ENCODE measurements at places on chromosomes 7 and 10.

DNA sequence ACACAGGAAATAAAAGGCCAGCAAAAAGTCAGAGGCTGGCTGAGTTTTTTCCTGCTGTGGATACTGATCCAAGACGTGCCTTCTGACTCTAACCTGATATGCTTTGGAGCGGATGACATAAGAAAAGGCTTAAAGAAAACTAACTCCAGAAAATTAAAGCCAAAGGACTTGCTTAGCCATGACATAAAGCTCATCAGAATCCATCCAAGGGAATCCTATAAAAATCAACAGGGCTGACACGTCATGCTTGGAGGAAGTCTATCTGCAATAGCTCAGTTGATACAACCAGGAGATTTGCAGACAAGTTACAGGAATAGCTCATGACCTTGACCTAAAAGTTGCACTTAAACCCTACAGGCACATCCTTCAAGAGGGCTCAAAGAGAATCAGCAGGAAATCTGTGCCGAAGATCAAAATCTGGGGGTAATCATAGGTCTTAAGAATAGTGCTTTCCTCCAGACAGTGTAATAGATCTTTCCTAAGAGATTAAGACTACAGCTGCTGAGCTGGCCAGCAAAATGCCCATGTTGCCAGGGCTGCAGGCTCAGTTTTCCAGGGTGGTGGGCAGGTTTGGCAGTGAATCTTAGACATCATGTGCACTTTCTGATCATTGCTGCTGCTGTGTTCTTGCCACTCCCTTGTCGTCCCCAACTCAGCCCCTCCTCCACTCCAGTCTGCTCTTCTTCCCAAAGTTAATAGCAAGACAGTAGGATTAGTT is 111.5 kb upstream of the SVIL start:
- no peak for DNase-seq

DNA sequence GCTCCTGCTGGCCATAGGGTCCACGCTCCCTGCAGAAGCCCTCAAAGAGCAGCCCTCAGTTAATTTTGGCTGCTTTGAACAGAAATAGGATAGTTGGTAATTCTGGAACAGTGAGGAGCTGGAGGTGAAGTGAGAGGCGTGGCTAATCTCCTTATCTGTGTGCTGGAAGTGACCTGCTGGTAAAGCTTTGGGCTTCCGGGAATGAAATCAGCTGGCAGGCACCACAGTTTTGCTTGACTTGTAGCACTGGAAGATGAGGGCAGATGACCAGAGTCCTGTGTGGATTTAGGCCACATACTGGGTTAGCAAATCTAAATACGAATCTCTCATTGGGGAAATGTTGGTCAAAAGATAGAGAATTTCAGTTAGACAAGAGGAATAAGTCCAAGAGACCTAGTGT is 10.2 kb downstream of the ATP6V0E2 start:
- DNase-seq: no peak

DNA sequence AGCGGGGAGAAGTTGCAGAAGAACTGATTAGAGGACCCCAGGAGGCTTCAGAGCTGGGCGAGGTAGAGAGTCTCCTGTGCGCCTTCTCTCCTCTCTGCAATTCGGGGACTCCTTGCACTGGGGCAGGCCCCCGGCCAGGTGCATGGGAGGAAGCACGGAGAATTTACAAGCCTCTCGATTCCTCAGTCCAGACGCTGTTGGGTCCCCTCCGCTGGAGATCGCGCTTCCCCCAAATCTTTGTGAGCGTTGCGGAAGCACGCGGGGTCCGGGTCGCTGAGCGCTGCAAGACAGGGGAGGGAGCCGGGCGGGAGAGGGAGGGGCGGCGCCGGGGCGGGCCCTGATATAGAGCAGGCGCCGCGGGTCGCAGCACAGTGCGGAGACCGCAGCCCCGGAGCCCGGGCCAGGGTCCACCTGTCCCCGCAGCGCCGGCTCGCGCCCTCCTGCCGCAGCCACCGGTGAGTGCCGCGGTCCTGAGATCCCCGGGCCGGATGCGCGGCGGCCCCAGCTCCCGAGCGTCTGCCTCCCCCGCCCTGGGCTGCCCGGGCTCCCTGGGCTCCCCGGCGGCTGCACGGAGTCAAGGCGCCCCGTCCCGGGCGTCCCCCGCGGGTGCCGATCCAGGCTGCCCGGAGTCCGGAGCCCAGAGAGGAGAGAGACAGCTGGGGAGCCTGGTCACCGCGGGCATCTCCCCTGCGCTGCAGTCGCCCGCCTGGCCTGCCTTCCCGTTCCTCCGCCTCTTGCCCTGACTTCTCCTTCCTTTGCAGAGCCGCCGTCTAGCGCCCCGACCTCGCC is at the start of gene PLAU:
PLAU (plus strand) TSS at position 369 of the 789 bp plus-strand sequence. CDS start 424 bp downstream, outside the sequence.
- DNase-seq: no peak

DNA sequence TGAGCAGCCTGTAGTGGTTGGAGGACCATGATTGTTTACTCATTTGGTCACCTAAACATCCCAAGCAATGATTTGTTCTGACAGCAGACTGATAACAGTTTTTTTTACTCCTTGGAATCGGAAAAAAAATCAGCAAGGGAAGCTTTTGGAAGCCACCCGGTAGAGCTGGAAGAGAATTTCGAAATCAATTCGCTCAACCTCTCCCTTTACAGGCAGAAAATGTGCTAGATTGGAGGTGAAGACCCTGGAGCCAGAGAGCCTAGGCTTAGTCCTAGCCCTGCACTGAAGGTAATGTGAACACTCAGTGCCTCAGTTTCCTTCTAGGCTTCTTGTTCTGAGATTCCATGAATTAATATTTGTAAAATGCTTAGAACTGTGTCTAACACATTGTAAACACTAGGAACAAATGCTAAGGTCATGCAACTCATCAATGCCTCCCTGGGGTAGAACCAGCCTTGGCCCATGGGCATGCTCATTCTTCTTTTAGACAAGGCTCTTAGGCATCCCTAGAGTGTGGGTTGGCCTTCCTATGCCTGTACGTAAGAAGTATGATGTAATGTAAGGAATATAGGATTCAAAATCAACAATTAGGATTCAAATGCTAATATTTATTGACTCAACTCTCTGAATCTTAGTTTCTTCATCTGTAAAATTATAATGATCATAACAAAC is 52.7 kb downstream of the MET start:
- DNase-seq: no peak

DNA sequence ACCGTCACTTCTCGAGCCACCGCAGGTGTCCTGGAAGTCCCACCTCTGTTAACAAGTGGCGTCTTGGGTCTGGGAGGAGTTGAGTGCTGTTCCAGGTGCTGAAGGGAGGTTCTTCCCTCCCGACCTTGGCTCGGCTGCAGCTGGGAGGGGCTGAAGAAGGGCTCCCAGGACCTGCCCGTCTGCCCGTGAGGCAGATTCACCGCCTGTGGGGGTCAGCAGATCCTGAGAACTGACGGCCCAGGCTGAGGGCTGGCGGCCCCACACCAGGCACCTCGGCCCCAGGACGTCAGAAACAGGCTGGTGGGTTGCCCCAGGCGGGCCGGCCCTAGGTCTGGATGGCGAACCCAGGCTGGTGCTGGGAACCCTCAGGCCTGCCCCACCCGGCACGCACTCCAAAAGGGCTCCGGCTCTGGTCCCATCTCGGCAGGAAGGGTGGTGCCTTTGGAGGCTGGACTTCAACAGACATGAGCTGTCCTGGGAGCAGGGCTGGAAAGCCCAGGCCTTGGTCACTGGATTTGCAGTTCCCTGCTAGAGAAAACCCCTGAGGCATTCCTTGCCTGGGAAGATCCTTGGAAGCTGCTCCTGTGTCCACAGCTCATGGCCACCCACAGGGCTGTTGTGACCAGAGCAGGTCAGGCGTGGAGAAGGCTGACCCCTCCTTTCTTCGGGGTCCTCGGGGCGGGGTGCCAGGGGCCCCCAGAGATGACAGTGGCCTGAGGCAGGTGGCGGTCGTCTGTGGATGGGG is 42.6 kb upstream of the CFAP46 start:
- no peak for DNase-seq

- no peak for DNase-seq
These were observed 6.1 kb upstream of the SCRN1 start for GRCh38 chr7:29995652-29996051.

GRCh38 chr10:119243967-119244366 is 36.6 kb downstream of the GRK5 start:
- no peak for DNase-seq

GRCh38 chr10:7403620-7404019 is 7.2 kb downstream of the SFMBT2 start:
- no peak for DNase-seq

DNA sequence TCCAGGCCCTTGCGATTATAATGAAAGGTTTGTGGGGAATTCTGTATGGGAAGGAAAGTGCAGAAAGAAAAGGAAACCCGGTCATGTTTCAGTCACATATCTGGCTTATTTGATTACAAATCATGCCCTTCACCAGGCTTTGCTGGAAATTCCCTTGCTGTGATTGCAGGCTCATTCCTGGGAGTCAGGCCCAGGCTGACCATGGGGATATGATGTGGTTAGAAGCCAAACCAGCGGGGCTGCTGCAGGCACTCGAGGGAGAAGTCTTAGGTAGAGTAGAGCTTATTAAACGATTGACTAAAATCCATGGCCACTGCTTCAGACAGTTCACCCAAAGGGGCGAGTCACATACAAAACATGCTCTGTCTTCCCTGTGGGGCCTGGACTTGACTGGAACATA is 16.2 kb downstream of the PKD1L1 start:
- no peak for DNase-seq

- no peak for DNase-seq
These were observed 32.7 kb downstream of the GFRA1 start for GRCh38 chr10:116240157-116240950.

GRCh38 chr7:18515067-18515466 is 19.5 kb downstream of the HDAC9 start:
- DNase-seq: no peak

DNA sequence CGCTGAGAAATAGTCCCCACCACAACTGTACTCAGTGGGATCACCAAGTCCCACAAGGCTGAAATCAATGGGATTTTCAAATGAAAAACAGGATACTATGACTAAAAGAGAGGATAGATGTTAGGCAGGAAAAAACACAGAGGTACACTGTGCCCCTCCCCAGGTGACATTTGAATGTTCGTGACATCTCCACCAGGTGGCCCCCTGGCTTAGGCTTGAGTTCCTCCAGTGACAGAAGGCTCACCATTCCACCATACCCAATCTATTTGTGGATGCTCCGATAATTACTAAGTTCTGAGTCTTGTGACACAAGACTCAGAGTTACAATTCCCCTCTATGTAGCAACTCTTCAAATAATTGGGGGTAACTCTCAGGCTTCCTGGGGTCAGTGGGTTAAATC is 77.5 kb upstream of the KCNMA1 start:
- no peak for DNase-seq

GRCh38 chr10:69428165-69428564 is 11.4 kb upstream of the TACR2 start:
- DNase-seq: no peak

DNA sequence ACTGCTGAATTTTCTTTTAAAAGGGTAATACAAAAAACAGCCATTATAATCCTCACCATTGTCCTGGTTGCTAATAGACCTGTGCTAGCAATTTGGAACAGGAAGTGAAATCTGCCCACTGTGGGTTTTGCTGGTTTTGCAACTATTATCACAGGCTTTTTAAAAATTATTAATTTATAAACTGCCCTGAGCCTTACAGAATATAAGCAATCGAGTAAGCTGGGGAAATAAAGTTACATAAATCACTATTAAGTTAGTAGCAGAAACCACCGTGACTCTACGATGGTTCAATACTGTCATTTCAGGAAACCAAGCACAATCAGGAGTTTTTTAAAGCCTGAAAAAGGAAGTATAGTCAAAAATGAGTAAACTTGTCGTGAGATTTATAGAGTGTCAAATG is 62.3 kb downstream of the TMEM26 start:
- no peak for DNase-seq

GRCh38 chr10:124640538-124641231 is 103.5 kb downstream of the FAM53B start:
- no peak for DNase-seq

GRCh38 chr10:32971536-32972091 is 13.6 kb upstream of the ITGB1 start:
- no peak for DNase-seq

- no peak for DNase-seq
These were observed 607.2 kb upstream of the KCND2 start for GRCh38 chr7:119665796-119666195.

- DNase-seq: no peak
These were observed 108.9 kb downstream of the EXOC4 start for GRCh38 chr7:133361806-133362205.

- peak; percentile 41 for DNase-seq
These were observed 17.8 kb upstream of the ZKSCAN1 start for GRCh38 chr7:99997545-99998137.

- no peak for DNase-seq
These were observed 19.1 kb downstream of the FAM3C start for GRCh38 chr7:121376979-121377378.

DNA sequence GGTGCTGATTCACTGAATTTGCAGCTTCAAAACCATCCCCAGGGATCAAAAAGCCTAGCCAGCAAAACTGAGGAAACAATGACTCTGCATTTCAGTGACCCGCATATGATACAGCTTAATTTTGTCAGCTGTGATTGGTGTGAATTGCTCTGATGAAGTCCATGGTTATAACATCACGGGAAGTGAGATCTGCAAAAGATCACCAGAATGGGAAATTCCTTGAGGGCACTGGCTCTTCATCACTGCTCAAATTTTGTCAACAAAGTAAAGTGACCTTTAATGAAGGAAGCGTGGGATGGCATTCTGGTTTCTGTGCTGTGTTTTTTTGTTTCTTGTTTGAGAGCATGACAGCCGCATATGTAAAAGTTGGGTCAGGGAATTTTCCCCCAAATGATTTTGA is 745.9 kb downstream of the GATA3 start:
- no peak for DNase-seq

DNA sequence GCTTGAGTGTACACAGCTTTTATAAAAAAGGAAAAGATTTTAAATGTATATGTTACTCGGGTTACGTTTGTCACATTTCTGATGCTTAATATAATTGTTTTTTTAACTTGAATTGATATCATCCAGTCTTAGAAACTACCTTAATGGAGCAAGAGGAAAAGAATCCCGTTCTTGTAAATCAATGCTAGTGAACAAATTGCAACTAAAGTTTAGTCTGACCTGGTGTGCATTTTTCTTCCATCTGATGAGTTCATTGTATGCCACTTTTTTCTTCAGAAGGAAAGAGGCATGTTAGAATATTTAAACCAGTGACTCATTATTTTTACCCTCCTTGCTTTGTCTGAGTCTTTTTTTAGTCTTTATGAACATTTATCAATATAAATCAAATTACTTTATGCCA is 34.7 kb downstream of the NET1 start:
- DNase-seq: no peak

GRCh38 chr10:33103863-33104379 is 145.9 kb upstream of the ITGB1 start:
- no peak for DNase-seq

GRCh38 chr10:77548671-77549070 is 88.9 kb downstream of the KCNMA1 start:
- no peak for DNase-seq

GRCh38 chr10:4069491-4069890 is 284.5 kb upstream of the KLF6 start:
- DNase-seq: no peak
